ENCODE measurements at places on chromosomes 6 and 20. TPM values are rescaled to one million over a fixed set of nuclear protein-coding genes. Genes with fewer than 3 reads are reported as not detected.

The RNF39 gene
- total RNA-seq: not detected

The PRR3 gene
- 10.4 TPM for total RNA-seq

The RAET1L gene
- not detected for total RNA-seq

The PRPF6 gene
- 51.9 TPM for total RNA-seq

The ADGB gene
- not detected for total RNA-seq

The PSORS1C2 gene
- total RNA-seq: not detected

The NKAIN4 gene
- total RNA-seq: not detected

The SRMS gene
- not detected for total RNA-seq

The OR2W1 gene
- total RNA-seq: not detected

The ARMC12 gene
- total RNA-seq: not detected

The PKIB gene
- total RNA-seq: 0.81 TPM

The TBXT gene
- total RNA-seq: not detected

The STK38 gene
- 23.1 TPM for total RNA-seq

The TGM2 gene
- total RNA-seq: 371 TPM

The TUBB1 gene
- total RNA-seq: not detected

The MOG gene
- total RNA-seq: not detected

DNA sequence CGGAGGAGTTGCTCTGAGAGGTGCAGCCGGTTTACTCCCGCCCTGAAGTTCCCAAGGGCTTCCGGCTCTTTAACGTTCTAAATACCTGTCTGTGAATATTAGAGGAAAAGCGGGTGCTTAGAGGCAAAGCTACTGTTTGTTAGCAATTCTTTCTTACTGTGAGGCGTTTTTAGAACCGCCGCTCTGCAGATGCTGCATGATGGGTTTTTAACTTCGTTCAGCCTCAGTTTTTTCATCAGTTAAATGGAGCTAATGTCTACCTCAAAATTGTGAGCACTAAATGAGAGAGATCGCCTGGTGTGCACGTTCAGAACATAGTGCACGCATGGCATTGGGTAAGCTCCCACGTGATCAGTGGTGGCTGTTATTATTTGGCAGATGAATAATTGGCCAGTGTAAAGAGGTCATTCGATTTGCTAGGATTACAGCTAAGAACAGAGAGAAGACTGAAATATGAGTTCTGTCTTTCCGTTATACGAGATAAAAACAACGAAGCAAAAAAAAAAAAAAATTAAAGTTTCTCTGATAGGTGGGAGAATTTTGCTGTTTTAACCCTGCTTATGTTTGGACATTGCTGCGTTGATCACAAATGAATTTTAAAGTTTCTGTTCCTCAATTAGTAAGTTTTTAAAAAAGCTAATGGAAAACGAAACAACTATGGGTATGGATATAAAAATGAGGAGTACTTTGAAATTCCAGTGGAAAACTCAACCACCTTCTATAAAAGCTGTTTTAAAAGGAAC lies 660 bp upstream of the TFB1M start:
- peak; percentile 21 for DNase-seq

- no peak for DNase-seq
Measured at GRCh38 chr20:11182720-11183119, 508.9 kb upstream of the JAG1 start.

GRCh38 chr20:50848846-50849673 lies 54.2 kb downstream of the BCAS4 start:
- DNase-seq: no peak

- DNase-seq: no peak
Measured at GRCh38 chr6:113802779-113803178, 54.4 kb upstream of the MARCKS start.

GRCh38 chr6:30507849-30508827 lies 18.8 kb downstream of the HLA-E start:
- DNase-seq: no peak

GRCh38 chr6:11218538-11219399 lies 13.7 kb downstream of the NEDD9 start:
- DNase-seq: no peak

DNA sequence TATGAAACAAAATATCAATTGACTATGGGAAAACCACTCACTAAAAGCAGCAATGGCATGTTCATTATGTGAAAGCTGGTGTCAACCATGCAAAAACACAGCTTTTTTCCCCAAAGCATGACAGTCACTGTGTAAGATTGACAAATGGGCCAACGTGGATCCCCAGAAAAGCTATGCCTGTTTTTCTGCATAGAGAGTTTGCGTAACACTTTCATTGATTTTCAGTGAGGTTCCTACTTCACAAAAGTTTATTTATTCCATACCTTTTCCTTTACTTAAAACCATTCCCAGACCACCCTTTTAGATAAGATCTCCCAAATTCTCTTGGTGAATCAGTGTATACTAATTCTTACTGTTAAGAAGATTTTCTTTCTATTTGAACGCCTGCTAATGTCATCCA lies 138.4 kb upstream of the GLP1R start:
- DNase-seq: no peak

DNA sequence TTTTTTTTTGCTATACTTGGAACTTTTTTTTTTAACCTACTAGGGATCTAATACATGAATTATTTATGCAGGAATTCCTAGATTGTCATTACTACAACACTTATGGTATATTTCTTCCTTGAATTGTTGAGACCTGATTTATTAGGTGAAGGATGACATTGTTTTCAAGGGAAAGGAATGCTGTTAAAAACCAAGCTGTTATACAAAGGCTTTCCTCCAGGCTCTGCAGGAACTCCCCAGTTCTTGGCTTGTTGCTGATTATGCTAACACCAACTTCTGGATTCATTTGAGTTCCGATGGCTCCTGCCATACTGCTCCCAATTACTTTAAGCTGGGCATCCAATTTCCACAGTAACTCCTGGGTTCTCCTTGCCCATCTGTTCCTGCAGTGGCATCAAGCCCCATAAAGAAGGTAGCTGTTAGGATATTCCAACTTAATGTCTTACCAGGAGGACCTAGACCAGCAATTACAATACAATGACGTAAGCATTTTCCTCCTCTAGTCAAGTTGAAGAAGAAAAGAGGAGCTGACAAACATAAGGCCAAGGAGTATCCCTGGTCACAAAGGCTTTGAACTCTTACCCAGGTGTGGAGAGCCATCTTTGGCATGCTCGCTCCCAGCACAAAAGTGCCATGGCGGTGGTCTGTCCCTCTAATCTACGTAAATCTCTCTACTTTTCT lies 215.9 kb upstream of the AGPAT4 start:
- DNase-seq: no peak

DNA sequence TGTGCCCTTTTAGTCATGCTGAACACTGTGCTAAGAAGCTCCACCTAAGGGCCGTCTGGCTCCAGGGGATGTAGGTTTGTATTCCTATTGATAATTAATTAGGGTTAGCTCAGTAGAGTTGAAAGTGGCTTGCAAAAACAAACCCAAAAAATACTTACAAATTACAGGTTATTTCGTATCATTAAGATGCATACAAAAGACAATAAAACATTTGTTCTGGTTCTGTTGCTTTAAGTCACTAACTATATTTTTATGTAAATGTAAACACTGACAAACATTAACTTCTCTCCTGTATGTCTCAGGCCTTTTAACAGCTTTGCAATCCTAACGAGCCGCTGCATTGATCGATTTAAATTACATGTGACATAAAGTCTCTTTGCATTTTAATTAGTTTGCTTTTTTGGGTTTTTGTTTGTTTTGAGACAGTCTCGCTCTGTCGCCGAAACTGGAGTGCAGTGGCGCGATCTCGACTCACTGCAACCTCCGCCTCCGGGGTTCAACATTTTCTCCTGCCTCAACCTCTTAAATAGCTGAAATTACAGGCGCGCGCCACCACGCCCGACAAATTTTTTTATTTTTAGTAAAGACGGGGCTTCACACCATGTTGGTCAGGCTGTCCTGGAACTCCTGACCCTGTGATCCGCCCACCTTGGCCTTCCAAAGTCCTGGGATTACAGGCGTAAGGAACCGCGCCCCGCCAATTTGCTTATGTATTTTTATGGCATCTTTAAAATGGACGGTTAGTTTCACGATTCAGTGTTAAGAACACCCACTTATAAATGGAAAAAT lies 110.9 kb downstream of the HFE start:
- DNase-seq: no peak

DNA sequence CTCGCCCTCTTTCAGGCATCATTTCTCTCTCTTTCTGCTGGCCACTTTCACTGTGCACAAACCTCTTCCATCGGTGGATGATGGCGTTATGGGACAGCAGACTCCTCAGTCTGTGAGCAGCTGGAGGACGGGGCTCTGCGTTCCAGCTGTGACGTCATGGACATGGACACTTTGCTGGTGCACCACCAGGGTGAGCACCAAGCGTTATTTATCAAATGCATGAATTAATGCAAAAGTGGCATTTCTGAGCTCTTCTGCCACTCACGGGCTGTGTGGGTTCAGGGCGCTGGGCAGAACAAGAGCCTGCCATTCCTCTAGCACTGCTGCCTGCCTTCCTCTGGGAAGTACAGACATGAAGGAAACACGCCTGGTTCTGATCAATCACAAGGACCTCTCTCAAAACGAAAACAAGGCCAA lies 82.9 kb upstream of the MPC1 start:
- DNase-seq: no peak

GRCh38 chr6:88301888-88302768 lies 136.0 kb upstream of the CNR1 start:
- no peak for DNase-seq

- no peak for DNase-seq
Measured at GRCh38 chr6:107491138-107491609, 1.3 kb downstream of the SOBP start.

DNA sequence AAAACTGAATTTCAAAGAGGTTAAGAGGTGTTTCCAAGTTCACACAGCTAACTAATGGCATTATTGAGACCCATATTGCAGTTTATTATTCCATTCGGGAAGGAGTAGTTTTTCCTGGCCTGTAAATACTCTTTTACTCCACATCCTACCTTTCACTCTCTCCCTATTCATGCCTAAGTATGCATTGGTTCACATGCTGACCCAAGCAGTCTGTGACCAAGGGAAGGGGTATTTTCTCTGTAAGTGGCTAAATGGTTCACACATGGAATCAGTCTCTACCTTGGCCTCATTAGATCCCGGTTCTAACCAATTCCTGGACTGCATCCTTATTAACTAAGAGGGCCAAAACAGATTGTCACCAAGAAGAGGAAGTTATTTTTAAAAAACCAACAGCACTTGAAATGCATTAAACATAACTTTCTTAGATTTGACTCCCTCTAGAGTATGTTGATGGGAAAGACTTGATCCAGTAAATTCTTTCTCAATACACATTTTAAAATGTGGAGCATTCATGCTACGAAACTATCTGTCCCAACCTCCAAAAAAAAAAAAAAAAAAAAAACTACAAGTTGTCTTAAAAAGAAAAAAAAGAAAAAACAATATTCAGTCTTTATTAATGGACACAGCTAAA lies 17.8 kb upstream of the RSPO3 start:
- DNase-seq: no peak

- no peak for DNase-seq
Measured at GRCh38 chr20:16748308-16748900, at the start of gene OTOR. OTOR (plus strand) TSS chr20:16748358; CDS start chr20:16748402, 44 bp downstream.

- DNase-seq: no peak
Measured at GRCh38 chr20:44900231-44900854, 9.5 kb upstream of the PABPC1L start.

DNA sequence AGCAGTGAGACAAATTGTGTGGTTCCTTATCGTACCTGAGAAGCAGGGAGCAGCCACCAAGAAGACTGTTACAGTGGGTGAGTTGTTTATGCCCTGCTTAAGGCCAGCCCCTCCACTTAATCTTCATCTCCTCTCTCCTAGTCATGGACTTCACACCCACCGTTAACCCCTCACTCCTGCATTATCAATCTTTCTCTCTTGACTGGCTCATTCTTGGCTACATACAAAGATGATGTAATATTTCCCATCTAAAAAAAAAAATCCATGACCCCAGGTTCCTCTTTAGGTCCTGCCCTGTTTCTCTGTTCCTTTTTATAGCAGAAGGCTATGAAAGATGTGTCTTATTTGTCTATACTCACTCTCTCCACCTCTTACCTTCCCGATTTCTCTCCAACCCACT lies 72.4 kb downstream of the SHLD1 start:
- DNase-seq: no peak

DNA sequence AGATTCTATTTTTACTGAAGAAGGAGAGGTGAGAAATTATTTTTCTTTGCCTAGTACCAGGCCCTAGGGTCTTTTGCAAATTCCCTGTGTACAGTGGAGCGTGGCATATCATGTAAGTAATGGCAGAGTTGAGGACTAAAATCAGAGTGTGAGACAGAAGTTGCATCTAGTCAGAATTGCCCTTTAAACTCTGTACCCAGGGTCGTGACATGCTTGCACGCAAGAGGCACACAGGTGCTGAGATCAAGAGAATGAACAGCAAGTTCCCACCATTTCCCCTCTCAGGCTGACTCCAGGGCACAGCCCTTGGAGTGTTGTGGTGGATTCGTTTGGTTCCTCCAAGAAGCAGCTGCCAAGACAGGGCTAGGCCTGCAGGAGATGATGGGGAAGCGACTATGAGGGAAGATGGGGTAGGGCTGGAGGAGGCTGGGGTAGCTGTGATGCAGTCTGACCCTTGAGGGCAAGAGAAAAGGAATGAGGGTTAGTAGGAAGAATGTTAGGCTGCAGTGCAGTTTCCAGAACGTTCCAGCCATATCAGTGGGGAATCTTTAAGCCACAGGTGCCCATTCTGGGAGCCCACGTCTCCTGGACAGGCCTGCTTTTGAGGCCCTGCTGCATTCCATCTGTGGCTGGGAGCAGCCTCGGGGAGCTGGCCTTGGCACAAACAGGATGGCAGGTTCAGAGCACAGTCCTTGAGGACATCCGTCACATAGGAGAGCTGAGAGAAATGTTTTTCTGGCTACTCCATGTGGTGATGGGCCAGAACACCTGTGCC lies 6.9 kb downstream of the NELFCD start:
- DNase-seq: no peak

DNA sequence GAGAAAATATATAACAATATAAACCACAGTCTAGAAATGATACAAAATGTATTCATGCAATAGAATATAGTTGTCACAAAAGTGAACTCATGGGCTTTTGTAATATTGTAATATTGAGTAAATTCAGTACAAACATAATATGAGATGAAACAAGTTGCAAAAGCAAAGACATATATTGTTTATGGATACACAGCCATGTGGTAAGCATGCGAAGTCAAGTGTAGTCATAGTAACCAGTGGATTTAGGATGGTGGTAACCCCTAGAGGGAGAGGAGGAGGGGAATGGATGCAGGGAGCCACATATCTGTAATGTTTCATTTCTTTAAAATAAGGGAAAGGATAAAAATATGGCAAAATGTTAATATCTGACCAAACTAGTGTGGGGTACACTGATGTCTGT lies 47.3 kb downstream of the ARMC2 start:
- no peak for DNase-seq

DNA sequence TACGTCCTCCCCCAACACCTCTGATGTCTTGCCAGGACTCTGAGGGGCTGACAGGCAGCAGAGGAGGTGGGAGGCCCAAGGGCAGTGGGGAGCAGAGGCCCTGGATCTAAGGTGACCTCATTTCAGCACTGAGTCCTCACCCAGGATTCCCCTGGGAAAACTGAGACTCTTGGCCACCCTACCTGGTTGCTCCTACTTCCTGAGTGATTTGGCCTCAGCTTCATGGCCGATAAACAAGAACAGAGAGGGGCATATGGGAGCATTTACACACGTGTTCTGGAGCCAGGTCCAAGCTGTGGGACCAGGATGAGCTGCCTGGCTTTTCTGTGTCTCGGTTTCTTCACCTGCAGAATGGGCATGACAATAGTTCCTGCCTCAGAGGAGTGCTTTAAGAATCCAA lies 133.8 kb downstream of the ANKRD60 start:
- DNase-seq: no peak

- no peak for DNase-seq
Measured at GRCh38 chr20:10665791-10666190, 8.0 kb downstream of the JAG1 start.

GRCh38 chr20:60057866-60058807 lies 99.9 kb downstream of the CDH26 start:
- DNase-seq: no peak

- DNase-seq: no peak
Measured at GRCh38 chr6:66662196-66662595, 955.2 kb upstream of the EYS start.
